ENCODE measurements at places on chromosomes 1 and 21.

GRCh38 chr1:40197656-40198055, 36.5 kb downstream of the RLF start:
- DNase-seq = no peak

DNA sequence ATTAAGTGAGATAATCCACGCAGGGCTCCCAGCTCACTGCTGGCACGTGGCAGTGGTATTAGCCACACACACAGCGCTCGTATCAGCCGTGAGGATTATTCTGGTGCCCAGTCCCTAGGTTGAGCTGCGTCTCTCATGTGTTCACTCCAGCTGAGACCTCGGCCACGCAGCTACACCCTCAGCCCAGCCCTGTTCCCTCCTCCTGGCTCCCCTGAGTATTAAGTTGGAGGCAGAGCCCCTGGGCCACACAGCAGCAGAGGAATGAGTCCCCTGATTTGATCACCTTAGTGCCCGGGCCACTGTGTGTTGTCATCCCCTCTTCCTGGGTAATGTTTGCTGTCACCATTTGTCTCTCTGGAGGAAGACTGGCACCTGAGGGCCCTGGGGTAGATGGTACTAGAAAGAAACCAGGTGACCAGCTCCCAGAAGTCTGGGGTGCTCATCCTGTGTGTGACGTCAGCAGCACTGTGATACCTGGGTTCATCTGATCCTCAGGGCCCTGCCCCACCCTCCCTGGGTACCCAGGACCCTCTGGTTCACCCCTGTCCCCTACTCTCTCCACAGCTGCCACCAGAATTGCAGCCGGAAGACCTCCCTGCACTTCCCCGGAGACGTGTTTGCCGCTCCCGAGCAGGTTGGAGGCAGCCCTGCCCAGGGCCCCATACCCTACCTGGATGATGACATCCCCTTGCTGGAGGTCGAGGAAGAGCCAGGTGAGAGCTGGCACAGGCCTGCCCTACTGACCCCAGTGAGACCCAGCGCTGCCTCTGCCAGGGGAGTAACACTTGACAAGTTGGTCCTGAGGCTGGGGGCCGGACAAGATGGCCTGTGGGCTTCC, 40.1 kb downstream of the DISP3 start:
- no peak for DNase-seq

DNA sequence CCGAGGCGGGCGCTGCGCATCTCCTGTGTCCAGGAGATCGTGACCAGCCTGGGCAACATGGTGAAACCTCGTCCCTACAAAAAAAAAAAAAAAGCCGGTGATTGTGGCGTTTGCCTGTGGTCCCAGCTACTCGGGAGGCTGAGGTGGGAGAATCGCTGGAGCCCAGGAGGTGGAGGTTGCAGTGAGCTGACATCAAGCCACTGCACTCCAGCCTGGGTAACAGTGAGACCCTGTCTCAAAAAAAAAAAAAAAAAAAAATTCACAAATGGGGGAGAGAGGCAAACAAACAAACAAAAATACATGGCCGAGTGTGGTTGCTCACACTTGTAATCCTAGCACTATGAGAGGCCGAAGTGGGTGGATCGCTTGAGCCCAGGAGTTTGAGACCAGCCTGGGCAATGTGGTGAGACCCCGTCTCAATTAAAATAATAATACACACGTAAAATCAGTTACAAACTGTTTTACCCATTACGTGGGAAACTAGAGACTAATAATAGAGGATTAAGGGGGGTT, 758 bp downstream of the TATDN3 start:
- DNase-seq = no peak

DNA sequence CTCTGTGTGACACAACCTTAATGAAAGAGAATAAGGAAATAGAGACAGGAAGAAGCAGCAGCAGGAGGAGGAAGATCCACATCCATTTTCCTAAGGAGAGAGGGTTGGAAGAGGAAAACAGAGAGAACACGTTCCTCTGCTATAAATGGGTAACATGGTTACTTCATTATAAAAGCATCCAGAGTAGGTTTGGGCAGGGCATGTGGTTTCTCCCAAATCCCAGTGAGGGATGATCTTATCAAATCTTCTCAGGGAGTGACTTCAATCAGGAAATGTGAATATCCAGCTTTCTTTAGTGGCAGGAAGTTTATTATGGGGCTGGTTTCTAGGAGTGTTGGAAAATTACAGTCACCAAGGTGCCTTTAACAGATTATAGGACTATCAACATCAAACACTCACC, 11.1 kb downstream of the CYP2J2 start:
- no peak for DNase-seq

DNA sequence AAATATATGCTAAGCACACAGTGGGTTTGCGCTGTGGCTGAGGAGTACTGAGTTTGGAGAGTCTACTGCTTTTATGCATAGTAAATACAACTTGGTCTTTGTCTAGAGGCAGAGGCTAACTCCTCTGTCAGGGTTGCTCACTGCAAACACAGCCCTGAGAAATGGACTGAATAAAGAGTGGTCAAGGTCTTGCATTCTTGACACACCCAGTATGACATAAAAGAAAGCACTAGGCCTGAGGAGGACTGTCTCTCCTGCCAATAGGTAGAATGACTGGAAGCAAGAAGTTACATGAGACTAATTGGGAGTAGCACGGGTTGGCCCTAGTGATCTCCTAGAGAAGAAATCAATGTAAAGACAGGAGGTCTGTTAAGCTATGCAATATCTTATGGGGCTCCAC, 367.2 kb upstream of the B3GALT2 start:
- DNase-seq = no peak

DNA sequence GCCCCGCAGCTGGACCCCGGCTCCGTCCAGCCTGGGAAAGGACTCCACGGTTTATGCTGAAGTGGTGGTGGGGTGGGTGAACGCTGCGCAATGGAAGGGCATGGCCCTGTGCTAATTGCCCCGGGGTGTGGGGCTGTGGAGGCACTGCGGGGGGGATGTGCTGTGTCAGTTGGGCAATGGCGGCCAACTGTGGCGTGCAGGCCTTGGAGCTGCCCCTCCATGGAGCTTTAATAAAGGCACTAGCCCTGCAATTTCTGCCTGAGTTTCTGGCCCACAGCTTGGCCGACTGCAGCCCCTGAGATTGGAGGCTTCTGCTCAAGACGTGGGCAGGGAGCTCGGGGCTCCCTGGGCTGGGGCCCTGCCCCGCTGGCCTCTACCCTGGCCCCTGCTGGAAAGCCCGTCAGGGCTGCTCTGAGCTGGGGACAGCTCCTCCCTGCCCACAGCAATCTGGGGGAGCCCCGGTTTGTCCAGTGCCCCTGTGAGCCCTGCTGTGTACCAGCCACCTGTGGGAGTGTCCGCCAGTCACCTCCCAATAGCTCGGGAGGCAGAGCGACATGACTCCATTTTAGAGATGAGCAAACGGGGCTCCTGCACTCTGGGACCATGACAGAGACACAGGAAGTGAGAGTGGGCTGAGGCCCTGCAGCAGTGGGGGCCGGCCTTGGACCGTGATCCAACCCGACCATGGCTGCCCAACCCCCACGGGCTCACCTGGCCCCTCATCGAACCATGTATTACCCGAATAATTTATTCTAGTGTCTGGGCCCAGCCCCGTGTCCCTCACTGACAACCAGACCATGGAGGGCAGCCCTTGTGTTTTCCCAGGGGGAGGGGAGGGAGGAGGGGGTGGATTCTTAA, 8.7 kb upstream of the TNFRSF14 start:
- no peak for DNase-seq

GRCh38 chr1:110310300-110310699, 28.9 kb upstream of the RBM15 start:
- DNase-seq = no peak

DNA sequence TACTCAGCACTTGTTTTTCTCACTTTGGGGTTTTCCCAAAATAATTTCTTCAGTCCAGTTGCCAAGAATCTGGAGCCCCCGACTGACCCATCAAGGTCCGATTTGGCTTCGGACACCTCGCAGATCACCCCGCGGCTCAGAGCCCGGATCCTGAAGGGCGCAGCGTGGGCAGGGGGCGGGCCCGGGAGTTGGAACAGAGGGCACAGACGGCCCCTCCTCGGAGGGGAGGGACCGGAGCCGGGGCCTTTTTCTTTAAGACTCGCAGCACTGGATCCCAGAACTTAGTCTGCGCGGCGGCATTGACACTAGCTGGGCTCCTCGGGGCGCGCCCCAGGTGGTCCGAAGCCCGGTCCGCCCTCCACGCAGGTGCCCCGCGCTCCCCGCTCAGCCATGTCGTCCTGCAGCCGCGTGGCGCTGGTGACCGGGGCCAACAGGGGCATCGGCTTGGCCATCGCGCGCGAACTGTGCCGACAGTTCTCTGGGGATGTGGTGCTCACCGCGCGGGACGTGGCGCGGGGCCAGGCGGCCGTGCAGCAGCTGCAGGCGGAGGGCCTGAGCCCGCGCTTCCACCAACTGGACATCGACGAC, at the start of gene CBR3:
TSS of gene CBR3 (plus strand) at position 277 of the 588 bp plus-strand sequence. CDS start at position 391, 114 bp downstream.
- peak; percentile 70 for DNase-seq

DNA sequence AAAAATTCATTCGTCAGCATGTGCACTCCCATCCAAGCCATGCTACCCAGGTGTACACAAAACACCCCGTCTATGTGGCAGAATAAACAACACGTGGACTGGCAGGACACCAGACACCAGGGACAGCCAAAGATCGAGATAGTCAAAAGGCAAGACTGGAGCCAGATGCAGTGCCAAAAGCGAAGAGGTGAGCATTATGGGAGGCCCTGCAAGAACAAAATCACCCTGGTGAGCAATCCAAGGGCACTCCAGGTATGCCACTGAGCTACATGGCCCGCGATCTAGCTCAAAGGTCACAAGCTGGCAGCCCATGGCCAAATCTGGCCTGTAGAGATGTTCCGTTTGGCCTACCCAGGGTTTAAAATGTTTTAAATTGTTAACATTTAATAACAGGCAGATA, 33.7 kb downstream of the PLPP3 start:
- no peak for DNase-seq

DNA sequence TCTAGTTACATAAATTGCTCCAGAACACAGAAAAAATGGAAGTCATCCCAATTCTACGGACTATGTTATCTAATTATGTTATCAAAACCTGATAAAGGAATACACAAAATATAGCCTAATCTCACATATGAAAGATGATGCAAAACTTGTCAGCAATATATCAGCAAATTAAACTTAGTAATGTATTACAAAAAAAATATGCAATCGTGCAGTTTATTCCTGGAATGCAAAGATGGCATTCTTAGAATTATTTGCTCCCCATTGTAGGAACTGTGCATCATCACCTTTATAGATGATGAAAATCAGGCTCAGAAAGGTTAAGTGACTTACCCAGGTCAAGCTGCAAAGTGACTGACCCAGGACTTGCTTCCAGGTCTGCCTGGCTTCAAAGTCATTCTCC, 7.8 kb downstream of the FOXE3 start:
- no peak for DNase-seq
